ENCODE measurements at places on chromosomes 1 and 21. TPM values are rescaled to one million over a fixed set of nuclear protein-coding genes. Genes with fewer than 3 reads are reported as not detected.

- ATAC-seq: peak; percentile 55
Observed at GRCh38 chr1:18938707-18939070, 17.8 kb downstream of the IFFO2 start.

DNA sequence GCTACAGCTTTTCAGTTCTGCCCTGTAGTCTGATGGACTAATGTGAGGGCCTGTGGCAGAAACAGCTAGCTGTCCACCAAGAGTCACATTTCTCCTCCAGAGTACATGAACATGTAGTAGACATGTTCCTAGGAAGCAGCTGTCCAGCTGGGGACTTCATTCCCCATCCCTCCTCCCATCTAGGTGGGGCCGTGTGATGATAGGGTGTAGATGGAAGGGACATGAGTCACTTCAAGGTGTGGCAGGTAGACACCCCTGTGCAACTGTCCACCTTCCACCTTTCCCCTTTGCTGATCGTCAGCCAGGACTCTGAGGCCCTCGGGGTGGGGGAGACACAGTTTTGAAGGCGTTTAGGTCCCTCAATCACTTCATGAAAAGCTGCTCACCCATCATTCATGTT is 3.6 kb upstream of the RD3 start:
- no peak for ATAC-seq

DNALI1 gene
- total RNA-seq: 61.3 TPM

DNA sequence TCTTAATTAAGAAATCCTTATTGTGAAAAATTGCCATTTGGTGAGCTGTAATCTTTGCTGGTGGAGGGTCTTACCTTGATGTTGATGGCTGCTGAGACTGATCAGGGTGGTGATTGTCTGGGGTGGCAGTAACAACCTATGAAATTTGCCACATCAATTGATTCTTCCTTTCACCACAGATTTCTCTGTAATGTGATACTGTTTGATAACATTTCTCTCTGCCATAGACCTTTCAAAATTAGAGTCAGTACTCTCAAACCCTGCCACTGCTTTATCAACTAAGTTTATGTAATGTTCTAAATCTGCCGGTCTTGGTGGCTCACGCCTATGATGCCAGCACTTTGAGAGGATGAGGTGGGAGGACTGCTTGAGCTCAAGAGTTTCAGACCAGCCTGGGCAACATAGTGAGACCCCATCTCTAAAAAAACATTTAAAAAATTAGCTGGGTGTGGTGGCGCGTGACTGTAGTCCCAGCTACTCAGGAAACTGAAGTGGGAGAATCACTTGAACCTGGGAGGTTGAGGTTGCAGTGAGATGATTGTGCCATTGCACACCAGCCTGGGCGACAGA is 5.0 kb downstream of the KPNA6 start:
- no peak for ATAC-seq

- ATAC-seq: peak; percentile 99
Observed at GRCh38 chr1:94579876-94580294, 38.3 kb upstream of the F3 start.

HSD3B2 gene
- not detected for total RNA-seq

All from motor neuron (in vitro differentiated cells).